ENCODE measurements at places on chromosomes 2 and 18. TPM values are rescaled to one million over a fixed set of nuclear protein-coding genes. Genes with fewer than 3 reads are reported as not detected.

DNA sequence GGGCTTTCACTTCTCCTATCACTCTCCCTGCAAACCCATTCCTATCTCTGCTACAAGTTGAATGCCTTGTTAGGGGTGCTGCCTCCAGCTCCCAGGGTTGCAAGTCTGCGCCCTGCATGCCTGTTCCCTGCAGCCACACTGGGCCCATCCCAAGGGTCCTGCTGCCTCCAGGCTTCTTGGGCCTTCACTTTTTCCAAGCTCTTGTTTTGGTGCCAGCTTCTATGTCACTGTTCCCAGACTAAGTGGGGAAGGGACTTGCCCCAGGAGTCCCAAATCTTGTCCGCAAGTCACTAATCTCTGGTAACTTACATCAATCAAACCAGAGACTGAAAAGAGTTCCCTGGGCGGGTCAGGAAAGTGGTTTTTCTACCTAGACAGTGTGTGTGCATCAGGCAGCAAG is 65.4 kb downstream of the ZCCHC2 start:
- no peak for DNase-seq

DNA sequence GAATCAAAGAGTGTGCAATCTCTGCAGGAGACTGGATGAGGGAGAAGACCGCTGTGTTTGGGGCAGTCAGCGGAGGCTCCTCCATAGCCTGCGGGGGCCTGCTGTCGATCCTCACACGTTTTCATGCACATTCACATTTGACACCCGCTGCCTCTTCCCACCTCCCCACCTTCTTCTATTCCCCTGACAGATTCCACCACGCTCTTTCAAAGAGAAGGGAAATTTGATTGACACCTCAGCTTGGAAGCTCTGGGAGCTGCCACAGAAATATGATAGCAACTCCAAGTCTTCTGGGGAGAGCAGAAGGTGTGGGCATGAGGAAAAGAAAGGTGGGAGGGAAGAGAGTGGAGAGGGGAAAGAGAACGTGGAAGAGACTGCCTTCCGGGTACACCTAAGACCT is 87.5 kb downstream of the BOD1L2 start:
- DNase-seq, result no peak

DNA sequence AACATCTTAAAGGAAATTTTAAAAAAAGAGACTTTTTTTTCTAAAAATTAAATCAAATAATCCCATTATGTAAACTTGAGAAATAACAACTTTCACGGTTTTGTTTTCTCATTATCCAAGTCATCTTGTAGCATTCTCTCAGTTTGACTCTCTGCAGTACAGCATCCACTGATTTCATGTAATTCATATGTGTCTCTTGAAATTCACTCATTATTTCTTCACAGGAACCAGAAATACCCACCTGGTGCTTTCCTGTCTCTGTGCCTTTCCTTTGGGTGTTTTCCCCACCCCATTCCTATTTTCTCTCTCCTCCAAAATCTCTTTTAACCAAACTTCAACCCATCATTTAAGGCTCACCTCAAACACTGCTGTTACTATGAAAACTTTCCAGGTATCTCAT is 116.1 kb upstream of the STK17B start:
- DNase-seq, result no peak

DNA sequence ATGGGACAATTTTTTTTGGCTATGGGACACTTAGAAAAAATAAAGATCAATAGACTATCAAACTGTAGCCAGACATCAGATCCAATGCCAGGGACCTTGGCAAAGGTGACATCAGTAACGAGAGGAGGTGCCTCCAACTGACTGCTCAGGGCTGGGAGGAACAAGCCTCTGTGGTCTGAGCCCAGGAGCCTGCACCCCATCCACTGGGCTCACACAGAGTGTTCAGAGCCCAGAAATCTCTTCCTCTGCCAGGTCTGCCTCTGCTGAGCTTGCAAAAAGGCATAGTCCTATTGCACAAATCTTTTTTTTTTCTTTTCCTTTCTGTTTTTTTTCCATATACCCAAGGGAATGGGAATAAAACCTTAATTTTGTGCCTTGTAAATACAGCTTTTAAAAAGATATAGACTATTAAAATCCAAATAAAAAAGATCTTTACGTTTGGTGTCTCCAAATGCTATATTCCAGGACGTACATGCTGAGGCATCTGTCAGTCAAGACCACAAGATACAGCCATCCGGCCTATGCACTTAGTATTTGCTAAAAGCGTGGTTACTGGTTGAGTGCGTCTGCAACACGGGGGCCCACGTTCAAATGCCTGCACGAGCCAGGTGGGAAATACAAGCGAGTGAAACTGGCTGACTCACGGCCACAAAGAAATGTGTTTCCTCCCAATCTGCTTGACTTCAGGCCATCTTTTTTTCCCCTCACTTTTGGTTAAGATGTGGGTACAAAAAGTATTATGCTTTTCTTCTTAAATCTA is 7.8 kb upstream of the ARHGAP25 start:
- DNase-seq, result peak; percentile 93

- no peak for DNase-seq
Observed at GRCh38 chr2:3379339-3379646, 201 bp upstream of the TRAPPC12 start.

C2orf72 gene
- total RNA-seq, result 0.34 TPM

STAT4 gene
- 52.4 TPM for total RNA-seq

TMEM131 gene
- 23.1 TPM for total RNA-seq

All from activated CD4-positive, alpha-beta memory T cell treated with anti-CD3 and anti-CD28 coated beads for 36 hours (primary cell).